ENCODE measurements at places on chromosomes 16 and 17. TPM values are rescaled to one million over a fixed set of nuclear protein-coding genes. Genes with fewer than 3 reads are reported as not detected.

- DNase-seq: no peak
These were observed 135.8 kb downstream of the TRIM37 start for GRCh38 chr17:58970609-58971450.

- DNase-seq: no peak
These were observed 131.0 kb downstream of the CCDC144A start for GRCh38 chr17:16820979-16821543.

GRCh38 chr16:85522842-85523601, 90.1 kb upstream of the GSE1 start:
- DNase-seq: peak; percentile 76

GRCh38 chr17:45703806-45704205, 80.3 kb upstream of the CRHR1 start:
- no peak for DNase-seq

CSH1 gene
- total RNA-seq: not detected

RNF157 gene
- 2.0 TPM for total RNA-seq

- peak; percentile 87 for DNase-seq
These were observed 12.4 kb downstream of the ZG16B start for GRCh38 chr16:2842340-2843000.

ARHGDIG gene
- 3.1 TPM for total RNA-seq

SULT1A2 gene
- 0.81 TPM for total RNA-seq

USP36 gene
- total RNA-seq: 68.1 TPM

DNA sequence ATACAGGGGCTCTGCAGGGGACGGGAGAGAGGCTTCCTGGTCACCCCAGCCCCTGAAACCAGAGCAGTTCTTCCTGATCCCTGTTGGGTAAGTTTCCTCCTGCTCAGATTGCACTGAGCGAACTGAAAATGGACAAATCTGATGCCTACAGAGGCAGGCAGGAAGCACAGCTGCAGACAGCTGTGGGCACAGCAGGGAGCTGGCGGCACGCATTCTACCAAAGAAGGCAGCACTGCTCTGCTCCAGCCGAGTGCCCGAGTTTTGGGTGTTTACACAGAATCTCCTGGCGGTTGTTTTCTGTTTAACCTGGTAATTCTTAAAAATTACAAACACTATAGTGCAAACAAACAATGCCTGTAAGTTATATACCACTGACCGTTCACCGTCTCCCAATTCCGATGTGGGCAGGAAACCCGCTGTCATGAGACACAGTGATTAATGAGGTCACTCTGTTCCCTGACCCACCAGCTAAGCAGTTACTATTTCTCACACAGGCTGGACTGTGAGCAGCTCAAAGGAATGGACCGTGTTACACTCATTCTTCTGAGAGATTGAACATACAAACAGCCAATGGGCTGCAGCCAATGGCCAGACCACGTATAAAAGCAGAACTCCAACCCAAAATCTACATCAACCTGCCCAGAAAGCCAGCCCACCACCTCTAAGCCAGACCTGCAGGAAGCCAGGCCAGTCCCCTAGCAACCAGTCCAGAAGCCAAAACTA, 25.5 kb downstream of the NSMCE1 start:
- no peak for DNase-seq

- DNase-seq: no peak
These were observed 45.7 kb upstream of the MRPS23 start for GRCh38 chr17:57895382-57896060.

DNA sequence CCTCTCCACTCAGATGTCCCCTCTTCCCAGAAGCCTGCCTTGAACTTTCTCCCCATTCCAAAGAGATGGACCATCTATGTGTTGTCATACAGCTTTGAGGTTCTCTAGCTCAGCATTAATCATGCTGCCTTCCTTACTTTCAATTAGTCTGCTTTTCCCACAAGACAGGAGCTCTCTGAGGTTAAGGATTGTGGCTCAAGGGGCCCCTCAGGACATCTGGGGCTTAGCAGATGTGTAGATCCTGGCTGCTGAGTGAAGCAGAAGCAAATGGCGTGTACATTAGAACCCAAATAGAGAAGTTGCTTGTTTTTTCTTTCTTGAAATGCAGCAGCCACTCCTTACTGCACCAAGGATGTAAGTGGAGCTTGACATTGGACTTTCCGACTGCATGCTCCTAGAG, 330.5 kb upstream of the TNRC6C start:
- DNase-seq: peak; percentile 4

DNA sequence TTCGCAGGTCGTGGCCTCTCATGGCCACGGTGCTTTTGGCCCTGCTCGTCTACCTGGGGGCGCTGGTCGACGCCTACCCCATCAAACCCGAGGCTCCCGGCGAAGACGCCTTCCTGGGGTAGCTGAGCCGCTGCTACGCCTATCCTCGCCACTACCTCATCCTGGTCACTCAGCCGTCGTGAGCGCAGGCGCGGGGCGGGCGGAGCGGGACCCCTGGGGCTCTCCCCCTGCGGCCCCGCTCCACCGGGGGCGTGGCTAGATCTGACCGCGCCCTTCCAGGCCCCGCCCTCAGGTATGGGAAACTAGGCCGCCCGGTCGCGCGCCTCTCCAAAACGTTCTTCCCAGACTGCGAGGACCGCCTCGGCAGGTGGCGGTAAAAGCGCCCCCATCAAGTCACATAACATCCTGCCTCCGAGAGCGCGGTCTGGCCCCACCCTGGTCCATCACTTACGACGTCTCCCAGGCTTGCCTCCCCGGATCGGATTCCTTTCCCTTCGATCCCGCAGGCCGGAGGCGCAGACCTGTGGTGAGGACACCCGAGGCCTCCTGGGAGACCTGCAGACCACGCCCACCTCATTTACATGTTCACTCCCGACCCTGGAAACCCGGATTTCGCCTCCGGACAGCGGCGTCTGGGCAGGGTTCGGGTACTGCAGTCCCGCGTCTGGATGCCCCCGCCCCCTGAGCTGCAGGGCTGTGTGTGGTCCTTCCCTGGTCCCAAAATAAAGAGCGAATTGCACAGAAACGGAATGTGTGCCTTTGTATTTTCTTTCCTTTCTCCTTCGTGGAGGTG, 91.5 kb upstream of the TMEM97 start:
- peak; percentile 73 for DNase-seq
